ENCODE measurements at places on chromosomes 6 and 20.

- DNase-seq: no peak
These were observed at the start of gene CST3 for GRCh38 chr20:23637282-23638221. Gene CST3 (minus strand): TSS chr20:23637955. CDS start chr20:23637862, 93 bp downstream.

DNA sequence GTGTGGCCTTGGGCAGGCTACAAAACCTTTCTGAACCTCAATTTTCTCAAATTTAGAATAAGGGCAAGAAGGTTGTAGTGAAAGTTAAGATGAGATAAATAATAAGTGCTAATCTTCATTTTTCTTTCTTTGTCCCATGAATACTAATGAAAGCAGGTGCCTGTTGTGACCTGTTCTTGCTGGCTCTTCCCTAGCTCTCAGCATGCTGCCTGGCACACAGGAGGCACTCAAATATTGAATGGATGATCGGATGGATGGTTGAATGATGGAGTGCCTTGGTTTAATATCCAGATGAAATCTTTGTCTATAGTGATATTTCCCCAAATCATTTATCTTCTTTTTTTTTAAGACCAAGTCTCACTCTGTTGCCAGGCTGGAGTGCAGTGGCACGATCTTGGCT lies 15.0 kb downstream of the PBOV1 start:
- no peak for DNase-seq

DNA sequence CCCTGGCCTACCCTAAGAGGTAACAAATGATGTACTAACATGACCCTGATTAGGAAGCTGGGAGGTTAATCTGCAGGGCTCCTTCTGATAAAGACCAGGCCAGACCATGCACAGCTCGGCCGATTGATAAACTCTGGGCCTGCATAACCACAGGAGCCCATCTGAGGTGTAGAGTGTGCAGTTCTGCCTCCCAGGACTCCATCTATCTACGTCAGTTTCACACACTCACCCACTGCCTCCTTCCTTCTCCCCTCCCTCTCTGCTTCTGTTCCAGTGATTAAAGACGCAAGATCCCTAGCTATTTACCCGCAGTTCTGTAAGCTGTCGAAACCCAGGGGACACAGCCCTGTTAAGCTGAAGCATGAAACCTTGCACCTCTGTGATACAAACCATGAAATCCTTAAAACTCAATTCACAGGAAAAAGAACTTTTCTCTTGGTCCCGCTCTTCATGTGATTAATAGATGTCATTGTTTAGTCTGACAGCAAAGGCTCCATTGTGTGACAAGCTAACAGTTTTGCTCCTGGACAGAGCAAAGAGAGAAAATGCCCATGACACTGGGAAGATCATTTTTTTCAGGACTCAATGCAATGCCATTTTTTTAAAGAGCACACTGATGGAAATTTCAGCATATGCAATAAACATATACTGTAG lies 470.6 kb downstream of the MAFB start:
- no peak for DNase-seq

DNA sequence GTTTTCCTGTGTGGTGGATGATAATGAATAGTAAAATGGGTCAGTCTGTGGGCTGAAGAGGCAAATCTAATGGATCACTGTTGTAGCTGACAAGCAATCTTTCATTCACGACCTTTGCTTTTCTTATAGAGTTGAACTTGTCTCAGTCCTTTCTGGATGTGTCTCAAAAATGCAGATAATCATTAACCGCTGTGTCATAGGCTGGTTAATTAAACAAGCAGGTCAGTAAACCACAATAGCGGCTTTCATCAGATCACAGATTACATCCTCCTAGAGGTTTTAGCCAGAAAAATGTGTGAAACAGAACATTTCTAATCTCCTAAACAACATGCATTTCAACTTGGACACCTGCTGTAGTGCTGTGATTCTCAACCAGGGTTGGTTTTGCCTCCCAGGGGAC lies 2.5 kb upstream of the METTL24 start:
- no peak for DNase-seq

DNA sequence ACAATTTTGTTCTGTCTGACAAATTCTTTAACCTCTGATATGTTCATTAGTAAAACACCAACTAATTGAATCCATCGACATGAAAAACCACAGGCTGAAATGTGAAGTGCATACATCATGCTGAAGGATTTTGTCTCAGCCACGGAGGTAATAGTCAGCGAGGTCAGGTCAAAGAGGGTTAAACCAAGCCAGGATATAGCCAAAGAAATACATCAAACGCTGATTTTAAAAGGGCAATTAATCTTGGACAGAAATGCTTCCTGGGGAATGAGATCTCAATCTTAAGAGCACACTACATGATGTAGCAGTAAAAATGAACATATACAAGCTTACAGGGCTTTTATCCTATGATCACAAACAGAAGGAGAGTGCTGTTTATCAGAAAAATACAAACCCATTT lies 106.7 kb downstream of the PRDM1 start:
- no peak for DNase-seq

- no peak for DNase-seq
These were observed 115.3 kb upstream of the ID4 start for GRCh38 chr6:19721766-19722377.

DNA sequence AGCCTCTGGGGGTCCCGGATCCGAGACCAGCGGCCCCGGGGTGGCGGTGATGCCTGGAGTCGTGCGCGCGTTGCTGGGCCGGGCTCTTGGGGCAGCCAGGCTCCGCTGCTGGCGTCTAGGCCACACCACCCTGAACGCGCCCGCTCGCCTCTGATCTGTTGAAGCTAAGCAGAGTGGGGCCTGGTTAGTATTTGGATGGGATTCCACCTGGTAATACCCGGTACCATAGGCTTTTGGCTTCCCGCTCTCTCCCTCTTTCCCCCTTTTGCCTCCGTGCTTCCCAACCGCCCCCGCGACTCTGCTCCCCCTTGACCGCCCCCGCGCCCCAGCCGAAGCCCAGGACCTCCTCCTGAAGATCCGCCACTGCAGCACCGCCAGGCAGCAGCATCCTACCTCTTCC lies 1383.5 kb upstream of the DEFB115 start:
- DNase-seq: no peak

DNA sequence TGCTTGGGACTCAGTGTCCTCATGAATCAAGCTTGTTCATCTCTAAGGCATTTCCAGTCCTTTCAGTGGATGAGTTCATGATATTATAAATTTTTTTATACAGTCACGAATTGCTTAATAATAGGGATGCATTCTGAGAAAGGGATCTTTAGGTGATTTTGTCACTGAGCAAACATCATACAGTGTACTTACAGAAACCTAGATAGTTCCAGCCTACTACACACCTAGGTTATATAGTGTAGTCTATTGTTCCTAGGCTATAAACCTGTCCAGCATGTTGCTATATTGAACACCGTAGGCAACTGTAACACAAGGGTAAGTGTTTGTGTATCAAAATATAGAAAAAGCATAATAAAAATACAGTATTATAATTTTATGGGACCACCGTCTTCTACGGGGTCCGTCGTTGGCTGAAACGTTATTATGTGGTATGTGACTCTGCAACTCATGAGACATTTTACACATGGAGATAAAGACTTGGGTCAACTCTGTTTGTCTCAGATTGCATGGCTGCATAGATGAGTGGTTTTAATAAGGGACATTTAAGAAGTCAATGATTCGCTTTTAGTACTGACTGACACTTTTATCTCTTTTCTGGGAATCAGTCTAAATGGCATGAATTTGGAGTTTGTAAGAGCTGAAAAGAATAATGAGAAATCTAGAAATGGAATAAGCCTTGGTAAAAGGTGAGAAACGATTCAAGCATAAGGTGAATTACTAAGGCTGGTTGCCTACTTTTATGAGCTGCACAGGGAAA lies 33.2 kb downstream of the CLIC5 start:
- no peak for DNase-seq

DNA sequence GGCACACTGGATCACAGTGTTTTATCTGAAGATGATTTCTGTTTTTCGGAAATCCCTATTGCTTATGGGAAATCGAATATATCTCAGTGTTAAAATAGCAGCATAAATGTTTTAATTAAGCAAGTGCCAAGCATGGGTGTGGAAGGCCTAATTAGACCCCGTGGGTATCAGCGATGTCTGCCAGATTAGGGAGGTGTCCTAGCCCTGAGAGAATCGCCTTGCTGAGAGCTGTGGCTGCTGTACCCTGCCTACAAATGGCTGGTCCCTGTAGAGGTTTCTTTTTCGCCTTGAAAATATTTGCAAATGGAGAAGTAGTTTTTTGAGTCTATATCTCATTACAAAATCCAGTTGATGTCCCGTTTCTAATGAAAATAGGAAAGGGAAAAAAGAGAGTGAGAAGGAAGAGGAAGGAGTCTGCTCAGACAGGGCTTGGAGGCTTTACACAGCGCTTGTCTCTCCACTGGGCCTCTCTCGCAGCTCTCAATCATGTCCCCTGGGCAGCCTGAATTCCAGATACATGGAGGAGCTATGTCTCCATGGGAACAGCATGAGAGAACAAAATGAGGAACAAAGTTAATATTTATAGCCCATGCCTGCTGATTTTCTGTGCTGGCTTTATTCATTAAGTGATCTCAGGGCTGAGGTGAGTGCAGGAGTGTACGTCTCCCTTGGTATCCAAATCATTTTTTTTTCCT lies 35.2 kb upstream of the BCLAF1 start:
- no peak for DNase-seq

- DNase-seq: no peak
These were observed 85.9 kb downstream of the THBS2 start for GRCh38 chr6:169167581-169168301.

DNA sequence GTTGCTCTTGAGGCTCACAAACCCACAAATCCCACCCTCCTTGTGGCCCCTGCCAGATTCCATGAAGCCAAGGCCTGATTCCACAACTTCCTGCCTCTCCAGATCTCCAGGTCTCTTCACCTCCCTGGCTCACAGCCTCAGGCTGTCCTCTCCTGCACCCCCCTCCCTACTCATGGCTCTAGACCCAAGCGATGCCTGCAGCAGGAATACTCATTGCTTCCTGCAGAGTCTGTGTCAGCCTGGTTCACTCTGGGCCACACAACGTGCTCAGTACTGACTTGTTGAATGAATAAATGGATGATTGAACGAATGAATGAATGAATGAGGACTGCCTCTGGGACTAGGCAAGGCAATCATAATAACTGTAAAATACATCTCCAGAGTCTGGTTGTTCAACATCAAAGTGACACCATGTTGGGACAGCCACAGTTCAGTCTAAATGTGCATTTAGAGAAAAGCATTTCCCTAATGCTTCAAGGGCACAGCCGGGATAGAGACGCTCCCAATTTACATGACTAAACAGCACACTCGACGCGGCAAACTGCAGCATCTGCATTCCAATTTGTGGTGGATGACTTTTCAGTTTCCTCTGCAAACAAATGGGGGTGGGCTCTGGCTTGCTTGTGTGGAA lies 139.9 kb downstream of the GRM4 start:
- no peak for DNase-seq

- no peak for DNase-seq
These were observed 21.7 kb downstream of the FGD2 start for GRCh38 chr6:37027036-37027720.

- DNase-seq: no peak
These were observed 737.9 kb upstream of the SLC35B3 start for GRCh38 chr6:9173229-9173628.

DNA sequence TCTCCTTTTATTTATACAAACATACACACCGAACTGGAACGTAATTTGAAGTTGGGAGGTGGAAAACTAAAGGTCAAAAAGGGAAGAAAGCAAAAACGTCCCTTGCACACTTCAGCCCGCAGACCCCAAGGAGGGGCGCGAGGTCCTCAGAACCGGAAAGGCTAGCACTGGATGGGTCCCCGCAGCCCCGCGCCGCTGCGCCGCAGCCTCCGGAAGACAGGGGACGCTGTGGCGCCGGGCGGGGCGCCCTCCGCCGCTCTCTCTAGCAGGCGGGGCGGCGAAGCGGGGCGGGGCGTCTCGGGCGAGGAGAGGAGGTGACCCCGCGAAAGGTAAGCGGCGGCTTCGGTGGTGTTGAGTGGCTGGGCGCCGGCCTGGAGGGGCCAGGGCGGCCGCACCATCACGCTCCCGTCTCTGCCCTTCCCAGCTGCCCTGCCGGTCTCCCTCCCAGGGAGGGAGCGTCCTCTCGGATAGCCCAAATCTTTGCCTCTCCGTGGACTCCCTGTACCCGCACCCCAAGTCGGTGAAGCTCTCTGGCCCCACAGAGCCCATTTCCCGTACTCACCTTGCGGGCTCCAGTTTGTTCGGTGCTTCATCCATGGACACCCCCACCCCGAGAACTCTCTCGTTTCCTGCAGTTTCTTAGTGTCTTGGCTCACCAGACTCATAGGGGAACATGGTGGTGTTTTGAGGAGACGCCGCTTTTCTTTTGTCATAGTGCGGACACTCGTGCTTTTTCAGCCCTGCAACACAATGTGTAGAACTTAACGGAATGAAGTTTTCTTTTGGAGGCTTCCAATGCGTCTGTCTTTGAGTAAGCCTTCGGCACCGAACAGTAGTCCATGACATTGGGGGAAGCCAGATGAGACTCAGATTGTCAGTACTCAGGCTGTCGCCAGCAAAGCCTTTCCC lies at the start of gene SMIM8:
SMIM8 (plus strand) TSS at position 285 of the 909 bp plus-strand sequence. CDS start 14,444 bp downstream, outside the sequence.
- peak; percentile 86 for DNase-seq

- no peak for DNase-seq
These were observed 21.5 kb downstream of the NOL4L start for GRCh38 chr20:32563311-32564272.

- no peak for DNase-seq
These were observed 104.4 kb downstream of the NCR2 start for GRCh38 chr6:41439524-41440418.

DNA sequence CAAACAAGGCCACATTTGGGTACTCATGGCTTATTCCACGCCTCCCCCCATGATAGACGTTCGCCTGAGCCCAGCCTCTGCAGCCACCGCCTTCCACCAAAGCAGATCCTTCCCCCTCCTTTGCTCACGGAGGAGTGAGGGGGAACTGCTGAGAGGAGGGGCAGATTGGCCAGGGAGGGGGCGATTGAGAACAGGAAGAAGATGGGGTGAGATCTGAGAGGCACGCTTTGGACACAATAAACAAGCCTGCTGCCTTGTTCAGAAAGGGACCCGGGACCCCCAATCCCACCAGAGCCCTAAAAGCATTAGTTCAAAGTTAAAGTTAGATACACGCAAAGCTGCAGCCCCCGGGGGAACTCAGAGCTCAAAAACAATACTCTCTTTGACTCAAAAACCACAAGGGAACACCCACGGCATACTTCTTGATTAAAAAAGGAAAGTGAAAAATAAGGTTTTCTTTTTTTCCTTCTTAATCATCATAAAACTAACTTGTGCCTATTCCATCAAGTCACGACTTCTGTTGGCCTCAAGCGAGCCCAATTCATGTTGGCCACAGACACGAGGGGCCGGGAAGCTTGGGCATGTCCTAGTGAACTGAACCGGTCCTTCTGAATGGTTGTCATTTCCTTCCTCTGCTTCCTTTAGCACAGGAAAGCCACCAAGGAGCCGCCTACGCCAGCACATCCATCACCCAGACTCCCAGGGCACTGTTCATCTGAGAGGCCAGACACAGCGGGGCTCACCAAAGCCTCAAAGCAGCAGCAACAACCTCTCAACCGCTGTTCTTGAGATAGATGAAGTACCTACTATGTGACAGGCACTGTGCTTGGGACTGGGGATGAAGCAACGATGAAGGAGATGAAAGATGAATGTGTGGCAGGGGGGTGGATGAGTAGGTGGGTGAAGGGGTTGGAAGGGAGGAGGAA lies 44.7 kb downstream of the NFATC2 start:
- DNase-seq: peak; percentile 68

All from stimulated activated naive CD4-positive, alpha-beta T cell treated with Interleukin-2 at 50 U/mL for 16 hours (primary cell).